ENCODE measurements at places on chromosomes 11 and 22. TPM values are rescaled to one million over a fixed set of nuclear protein-coding genes. Genes with fewer than 3 reads are reported as not detected.

SYCE3 gene
- not detected for total RNA-seq

GPR83 gene
- 3.6 TPM for total RNA-seq

TRIM29 gene
- total RNA-seq: 0.64 TPM

TIMP3 gene
- 26.7 TPM for total RNA-seq

PDE2A gene
- 8.4 TPM for total RNA-seq

B3GAT3 gene
- total RNA-seq: 12.8 TPM

PATE4 gene
- not detected for total RNA-seq
